Keratinocyte (primary cell): ENCODE measurements at places on chromosomes 12 and 14. TPM values are rescaled to one million over a fixed set of nuclear protein-coding genes. Genes with fewer than 3 reads are reported as not detected.

GRCh38 chr14:52146504-52146903, 77.6 kb upstream of the NID2 start:
- DNase-seq = no peak

- DNase-seq = no peak
These were observed 33.8 kb downstream of the CCDC92 start for GRCh38 chr12:123938679-123939480.

- DNase-seq = no peak
These were observed 134.7 kb downstream of the FGD4 start for GRCh38 chr12:32533971-32534590.

Gene KLRC1
- 0.07 TPM in 1 of 3 replicates, not detected in the others for polyA plus RNA-seq

Gene NANOG
- 0.01 TPM in 2 of 3 replicates, not detected in the other for polyA plus RNA-seq

Gene ANO2
- polyA plus RNA-seq = 0.14 to 0.44 TPM (median 0.28 TPM) in 3 replicates
